ENCODE measurements at places on chromosomes 7 and 10. TPM values are rescaled to one million over a fixed set of nuclear protein-coding genes. Genes with fewer than 3 reads are reported as not detected.

DNA sequence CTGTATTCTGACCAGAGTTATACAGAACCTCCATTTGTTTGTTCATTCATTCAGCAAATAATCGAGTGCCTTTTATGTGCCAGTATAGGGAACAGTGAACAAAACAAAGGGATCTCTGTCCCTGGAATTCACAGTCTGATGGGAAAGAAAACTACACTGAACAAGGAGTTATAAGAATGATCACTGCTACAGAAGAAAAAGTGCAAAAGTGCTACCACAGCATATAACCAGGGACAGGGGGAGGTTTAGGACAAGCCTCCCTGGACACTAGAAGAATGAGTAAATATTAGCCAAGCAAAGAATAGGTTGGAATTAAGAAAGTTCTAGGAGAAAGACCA, 4.2 kb downstream of the CLDN12 start:
- DNase-seq, result no peak

DNA sequence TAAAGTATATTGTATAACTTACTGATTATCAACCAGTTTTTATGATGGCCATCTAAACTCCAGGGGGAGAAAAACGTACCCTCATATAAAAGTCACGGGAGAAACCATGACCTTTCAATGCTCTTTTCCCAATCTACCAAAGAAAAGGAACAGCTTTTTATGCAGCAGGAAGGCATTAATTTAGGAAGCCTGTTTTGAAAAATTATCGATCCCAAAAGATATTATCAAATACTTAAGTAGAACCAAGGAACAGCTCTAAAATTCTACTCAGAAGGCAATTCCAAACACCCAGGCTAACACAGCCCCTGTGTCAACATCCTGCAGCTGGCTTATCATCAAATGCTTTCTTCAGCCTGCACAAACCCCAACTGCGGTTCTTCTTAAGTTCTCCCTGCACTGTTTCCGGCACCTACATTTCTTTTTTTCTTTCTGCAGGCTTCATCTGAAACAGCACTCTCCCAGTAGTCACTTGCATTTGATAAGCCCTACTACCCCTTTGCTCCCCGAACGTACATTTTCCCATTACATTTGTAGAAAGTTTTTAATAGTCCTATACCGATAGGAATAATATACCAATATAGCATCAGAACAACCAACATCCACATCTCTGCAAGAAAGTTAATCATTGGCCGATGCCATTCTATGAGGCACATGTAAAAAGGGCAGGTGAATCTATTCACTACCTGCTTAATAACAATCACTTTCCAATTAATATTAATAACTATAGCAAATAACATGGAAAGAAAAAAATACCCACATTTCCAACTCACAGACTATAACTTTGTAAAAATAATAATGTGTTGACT, 47.9 kb downstream of the PIP4K2A start:
- no peak for DNase-seq

- no peak for DNase-seq
These were observed 9.9 kb downstream of the C7orf57 start for GRCh38 chr7:48045195-48045765.

ARID5B gene
- polyA plus RNA-seq, result 21.7 TPM

HOXA1 gene
- 0.71 TPM for polyA plus RNA-seq

Data from muscle of back (tissue), 13 donors.